ENCODE measurements at places on chromosomes 2 and 18.

GRCh38 chr18:34809451-34810072 lies 99.5 kb downstream of the DTNA start:
- no peak for DNase-seq

DNA sequence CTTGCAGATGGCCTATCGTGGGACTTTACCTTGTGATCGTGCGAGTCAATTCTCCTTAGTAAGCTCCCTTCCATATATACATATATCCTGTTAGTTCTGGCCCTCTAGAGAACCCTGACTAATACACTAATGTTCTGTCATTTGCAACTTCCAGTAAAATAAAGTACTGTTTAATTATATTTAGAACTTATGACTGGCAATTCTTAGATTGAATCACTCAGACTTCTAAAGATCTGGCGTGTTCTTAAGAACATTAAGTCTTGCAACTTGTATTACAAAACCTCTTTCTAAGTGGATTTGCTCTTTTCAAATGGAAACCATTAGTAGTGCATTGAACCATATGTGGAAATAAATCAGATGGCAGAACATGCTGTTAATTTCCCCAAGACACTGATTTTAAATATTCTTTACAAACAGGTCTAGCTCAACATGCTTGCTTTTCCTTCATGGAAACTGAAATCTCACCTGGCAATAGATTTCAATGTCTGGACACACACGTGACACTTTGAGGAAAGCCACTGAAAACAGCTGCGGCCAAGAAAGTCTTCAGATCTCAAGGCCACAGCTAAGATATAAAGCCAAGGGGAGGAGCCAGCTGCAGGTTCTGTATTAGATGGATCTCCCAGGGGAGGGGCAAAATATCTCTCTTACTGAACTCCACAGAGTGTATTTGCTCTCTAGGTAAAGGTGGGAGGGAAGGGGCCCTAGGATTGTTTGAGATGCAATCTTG lies 50.6 kb downstream of the PMAIP1 start:
- no peak for DNase-seq

DNA sequence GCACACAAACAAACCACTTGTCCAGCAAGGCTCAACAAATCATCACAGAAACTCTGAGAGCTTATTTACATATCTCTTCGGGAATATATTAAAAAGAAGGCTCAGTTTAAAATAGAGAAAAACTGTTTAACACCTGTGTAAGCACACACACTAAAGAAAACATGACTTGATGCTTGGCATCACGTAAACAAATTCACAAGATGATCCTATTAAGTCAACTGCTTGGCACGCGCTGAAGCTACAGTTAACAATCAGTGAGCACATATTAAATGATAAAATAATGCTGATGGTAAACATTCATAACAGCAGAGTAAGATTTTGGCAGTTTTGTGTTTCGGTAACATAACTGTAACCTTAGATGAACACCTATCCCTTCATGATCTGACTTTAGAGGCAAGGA lies 4.3 kb upstream of the HES6 start:
- DNase-seq, result no peak

DNA sequence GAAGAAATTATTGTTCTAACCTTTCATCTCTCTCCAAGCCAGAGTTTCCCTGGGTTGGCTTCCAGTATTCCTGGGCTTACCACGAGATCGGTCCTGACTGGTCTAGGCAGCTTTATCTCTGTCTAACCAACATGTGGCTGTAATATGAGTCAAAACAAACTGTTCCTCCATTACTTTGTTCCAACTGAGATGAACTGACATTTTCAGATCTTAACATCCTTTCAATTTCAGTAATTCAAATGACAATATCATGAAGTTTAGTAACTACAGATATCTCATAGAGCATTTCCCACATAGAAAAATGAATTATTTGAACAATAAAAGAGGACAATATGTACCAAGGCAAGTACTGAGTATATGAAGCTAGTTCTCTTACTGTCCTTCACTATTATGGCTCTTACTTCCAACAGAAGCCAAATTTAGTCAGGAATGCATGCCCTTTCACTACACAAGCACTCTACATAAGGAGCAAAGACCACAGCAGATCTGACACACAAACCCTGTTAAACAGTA lies 15.5 kb downstream of the SLC25A12 start:
- DNase-seq, result peak; percentile 75

DNA sequence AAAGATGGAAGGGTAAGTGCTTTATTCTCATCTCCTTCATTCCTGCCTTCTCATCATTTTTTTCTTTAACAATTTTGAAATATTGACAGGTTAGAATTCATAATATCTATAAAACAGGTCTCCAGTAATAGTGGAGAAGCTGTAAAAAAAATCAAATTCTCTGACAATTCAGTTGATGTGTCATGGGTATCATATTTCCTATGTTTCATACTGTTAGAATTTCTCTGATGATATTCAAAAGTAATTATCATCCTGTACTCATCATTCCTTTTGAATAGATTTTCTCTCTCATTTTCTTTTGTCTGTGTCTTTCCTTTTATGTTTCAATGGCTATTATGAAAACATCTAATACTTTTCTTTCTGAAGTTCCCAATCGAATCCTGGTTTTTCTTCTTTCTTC lies 97.7 kb downstream of the CPS1 start:
- no peak for DNase-seq

DNA sequence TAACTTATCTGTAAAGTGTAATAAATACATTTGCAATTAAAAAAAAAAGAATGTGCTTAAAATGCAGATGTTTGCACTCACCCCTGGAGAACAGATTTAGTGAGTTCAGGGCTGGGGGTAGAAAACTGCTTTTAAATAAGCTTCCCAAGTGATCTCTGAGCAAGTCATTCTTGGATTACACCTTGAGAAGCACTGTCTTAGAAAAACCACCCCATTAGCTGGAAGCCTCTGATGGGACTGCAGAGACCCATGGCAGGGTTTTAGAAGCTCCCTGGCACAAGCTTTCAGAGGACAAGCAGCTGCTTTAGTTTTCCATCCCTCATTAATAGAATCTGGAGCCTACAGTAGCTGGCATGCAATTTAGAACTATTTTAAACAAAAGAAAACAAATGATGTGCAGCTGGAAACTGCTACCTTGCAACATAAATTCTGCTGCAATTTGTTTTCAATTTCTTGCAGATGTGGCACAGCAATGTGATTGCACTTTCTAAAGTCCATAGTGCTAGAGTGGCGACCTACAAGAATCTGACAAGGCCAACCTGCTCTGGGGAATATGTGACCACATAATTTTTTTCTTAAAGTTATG lies 141.5 kb downstream of the CDC42EP3 start:
- no peak for DNase-seq

GRCh38 chr2:35946478-35946877 lies 409.1 kb upstream of the CRIM1 start:
- no peak for DNase-seq

DNA sequence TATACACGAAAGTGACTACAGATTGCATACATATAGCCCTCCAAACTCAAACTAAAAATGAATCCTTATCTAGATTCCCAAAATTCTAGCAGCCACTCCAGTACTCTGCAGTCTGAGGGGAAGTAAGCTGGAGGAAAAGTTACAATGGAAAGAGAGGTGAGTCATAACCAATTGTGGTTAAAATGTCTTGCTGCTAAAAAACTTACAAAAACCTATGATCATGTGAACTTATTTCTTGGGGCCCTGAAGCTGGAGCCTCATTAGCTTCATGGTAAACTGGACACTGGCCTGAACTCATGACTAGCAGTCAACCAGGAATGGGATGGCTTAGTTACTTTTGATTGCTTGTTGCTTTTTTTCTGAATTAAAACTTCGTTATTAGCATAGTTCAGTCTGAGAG lies 175.9 kb downstream of the SLC4A3 start:
- DNase-seq, result peak; percentile 70

DNA sequence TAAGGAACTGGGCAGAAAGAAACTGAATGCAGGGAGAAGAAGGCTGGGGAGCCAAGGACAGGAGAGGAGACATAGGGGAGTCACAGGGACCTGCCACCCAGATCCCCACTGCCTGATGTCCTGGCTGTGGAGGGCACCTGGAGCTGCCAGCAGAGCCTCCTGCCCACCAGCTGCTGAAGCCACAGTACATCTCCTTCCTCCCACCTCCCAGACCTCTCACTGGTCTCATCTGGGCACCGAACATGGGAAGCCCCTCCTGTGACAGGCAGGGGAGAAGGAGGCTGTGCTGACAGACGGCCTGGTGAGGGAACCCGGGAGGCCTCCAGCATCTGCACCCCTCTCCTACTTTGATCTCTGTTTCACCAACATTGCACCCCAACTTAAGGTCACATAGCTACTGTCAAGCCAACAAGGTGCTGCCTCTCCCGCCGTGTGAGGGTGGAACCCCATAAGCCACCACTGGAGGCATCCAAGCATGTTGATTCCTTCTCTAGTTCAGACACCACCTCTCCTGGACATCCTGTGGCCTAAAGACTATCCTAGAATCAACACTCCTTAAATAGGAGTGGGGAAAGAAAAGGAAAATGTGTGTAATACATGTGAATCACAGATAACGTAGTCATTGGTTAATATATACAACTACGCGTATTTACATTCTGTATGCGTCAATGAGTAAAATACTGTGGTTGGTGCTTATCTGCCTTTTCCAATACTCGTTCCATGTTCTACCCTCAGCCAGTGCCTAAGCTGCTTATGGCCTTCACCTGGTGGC lies 3.5 kb upstream of the RNPEPL1 start:
- no peak for DNase-seq

DNA sequence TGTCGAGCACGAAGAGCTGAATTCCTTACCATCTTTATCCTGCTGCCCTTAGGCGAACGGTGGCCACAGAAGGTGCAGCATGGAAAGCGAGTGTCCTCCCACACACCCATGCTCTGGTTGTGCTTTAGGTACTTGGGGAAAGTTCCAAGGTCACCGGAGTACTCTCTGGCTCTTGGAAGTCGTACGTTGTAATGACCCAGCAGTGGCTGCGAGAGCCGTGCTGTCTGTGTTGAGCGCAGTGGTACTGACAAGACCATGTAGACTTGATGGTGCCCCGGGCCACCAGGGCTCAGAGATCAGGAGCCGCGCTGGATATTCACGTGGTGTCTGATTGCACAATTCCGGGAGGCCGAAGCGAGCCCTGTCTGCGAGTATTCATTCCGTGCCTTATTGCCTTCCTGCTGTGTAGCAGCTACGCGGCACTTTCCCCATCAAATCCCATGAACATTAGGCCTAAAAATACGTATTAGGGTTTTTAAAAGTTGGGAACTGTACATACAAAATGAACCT lies 222.0 kb downstream of the ZNF516 start:
- DNase-seq, result no peak

DNA sequence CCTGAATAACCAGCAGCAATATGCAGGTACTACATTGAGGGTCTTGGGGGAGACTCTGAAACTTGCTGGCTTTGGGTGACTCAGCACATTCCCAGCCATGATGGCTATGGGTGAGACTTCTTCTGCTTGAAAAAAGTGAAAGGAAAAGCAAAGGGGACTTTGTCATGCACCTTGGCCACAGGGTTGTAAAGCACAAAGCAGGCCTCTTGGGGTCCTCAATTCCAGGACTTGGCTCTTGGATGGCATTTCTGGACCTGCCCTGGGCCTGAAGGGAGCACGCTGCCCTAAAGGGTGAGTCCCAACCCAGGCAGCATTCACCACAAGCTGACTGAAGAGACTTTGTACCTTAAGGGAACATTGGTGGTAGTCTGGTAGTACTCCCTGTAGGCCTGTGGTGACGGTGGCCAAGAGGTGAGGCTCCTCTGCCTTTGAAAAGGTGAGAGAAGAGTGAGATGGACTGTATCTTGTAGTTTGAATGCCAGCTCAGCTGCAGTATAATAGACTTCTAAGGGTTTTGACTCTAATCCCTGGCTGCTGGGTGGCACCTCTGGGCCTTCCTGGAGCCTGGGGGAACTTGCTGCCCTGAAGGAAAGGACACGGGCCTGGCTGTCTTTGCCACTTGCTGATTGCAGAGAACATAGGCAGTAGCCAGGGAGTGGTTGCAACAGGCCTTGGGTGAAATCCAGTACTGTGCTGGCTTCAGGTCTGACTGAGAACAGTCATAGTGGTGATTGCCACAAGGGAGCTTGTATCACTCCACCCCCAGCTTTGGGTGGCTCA lies 36.5 kb upstream of the CYTIP start:
- DNase-seq, result no peak

- no peak for DNase-seq
These were observed 307.8 kb downstream of the CYP26B1 start for GRCh38 chr2:71839826-71840225.

GRCh38 chr2:199973703-199974102 lies 18.3 kb downstream of the MAIP1 start:
- no peak for DNase-seq

GRCh38 chr2:46718784-46719183 lies 196.8 kb downstream of the MCFD2 start:
- no peak for DNase-seq

- no peak for DNase-seq
These were observed 81.5 kb upstream of the COL3A1 start for GRCh38 chr2:188892636-188893035.

- no peak for DNase-seq
These were observed 24.7 kb upstream of the DARS1 start for GRCh38 chr2:136010126-136010525.

GRCh38 chr2:233728723-233729301 lies at the start of gene UGT1A3:
TSS of gene UGT1A3 (plus strand) at chr2:233729042. CDS start at chr2:233729127, 85 bp downstream.
- no peak for DNase-seq

DNA sequence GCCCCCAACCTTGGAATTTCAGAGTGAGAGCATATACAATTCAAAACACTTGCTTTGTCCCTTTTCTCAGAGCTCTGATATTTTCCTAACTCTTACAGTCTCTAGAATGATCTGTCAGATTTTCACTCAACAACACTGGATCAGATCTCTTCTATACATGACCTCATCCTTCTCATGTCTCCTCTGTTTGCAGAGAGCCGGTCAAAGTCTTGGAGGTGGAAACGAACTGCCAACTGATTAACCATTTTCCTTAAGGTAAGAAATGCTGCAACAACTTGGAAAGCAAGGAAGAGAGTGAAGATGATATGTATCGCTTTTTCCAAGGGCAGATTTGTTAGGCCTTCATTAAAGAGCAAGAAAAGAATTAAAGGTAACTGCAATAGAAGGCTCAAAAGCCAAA lies 4.9 kb downstream of the TMEM17 start:
- no peak for DNase-seq

DNA sequence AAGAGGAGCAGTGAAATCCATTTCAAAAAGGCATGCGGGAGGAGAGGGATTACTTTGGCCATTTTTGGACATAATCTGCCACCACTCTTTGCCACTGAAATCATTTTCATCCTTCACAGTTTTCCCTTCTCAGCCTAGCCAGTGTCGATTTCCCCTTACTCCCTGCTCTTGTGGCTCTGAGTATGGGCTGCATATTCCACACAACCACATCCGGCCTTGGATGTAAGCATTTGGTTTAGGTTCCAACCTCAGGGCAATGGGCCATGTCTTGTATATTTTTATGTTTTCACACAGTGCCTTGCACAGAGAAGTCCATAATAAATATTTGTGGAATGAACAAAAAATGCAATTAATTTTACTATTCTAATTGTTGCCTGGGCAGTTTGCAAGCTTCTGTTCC lies 7.7 kb upstream of the SERPINE2 start:
- DNase-seq, result no peak

- DNase-seq, result no peak
These were observed 64.5 kb upstream of the AMMECR1L start for GRCh38 chr2:127950264-127950663.

DNA sequence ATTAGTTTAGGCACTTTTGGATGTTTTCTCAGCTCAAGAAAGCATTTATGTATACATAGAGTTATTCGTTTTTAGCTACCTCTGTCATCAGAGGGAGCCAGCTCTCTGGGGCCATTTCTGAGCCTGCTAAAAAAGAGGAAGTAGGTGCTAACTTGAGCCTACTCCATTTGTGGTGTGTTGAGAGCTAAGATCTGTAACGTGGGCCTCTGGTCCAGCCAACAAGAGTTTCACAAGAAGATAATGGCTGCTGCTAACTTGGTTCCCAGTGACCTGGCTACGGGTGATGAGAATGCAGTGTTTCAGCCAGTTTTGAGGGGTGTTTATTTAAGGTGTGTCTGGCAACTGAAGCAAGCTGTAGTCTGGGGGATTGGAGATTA lies 182.5 kb downstream of the PRKCE start:
- DNase-seq, result no peak

Measured in astrocyte of the cerebellum (primary cell).